ENCODE measurements at places on chromosomes 4 and X.

GRCh38 chr4:64368741-64369140 lies 40.5 kb downstream of the TECRL start:
- DNase-seq: no peak

DNA sequence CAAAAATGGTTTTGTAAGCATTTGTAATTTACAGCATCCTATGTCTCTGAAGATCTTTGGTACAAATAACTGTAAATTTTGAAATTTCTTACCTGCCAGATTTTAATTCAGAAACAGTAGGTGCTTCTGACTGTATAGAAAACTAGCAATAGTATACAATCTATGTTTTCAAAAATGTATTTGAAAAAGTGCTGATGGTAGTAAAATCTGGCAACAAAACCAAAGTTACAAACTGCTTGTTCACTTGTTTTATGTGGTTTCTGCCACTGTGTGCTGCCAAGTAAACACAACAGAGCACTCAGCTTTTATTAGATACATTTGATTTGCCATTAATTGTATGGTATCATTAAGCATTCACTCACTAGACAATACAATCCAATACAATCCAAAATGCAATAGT lies 206.1 kb downstream of the CPE start:
- no peak for DNase-seq

DNA sequence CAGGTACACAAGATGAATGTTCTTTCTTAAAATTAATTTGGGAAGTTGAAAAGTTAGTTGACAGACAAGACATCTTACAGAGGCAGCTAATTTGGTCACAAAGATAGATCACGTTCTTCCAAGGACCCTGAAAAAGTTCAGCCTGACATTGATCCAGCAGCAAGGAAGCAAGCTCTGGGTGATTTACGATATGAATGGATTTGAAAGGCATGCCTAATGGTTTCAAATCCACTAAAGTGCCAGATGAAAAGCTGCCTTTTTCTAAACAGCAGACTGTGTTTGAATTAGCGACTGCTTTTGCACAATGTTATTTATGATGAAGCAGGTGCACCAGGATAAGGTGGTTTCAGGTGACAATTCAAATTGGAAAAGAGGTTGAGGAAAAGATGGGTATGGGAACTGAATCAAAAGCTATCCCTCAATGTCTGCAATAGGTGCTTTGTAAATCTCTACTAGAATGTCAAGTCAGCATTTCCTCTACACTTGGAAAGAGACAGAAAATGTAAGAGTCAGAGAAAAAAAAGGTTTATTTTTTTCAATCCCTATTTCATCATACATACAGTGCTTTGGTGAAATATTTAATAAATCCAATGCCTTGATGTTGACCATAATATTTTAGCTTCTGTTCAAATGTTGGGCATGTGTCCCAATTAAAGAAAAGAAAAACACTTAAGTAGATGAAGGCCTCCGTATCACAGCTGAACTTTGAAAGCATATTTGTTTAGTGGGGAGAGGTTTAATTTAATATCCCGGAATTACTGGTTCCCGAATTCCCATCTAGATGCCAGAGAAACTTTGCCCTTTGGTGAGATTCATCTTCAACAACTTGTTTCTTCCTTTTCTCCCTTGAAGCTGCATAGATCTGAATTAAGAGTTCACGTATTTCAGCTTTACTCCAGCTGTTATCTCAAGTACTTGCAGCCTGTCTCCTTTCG lies 6.0 kb downstream of the RASGEF1B start:
- peak; percentile 18 for DNase-seq

DNA sequence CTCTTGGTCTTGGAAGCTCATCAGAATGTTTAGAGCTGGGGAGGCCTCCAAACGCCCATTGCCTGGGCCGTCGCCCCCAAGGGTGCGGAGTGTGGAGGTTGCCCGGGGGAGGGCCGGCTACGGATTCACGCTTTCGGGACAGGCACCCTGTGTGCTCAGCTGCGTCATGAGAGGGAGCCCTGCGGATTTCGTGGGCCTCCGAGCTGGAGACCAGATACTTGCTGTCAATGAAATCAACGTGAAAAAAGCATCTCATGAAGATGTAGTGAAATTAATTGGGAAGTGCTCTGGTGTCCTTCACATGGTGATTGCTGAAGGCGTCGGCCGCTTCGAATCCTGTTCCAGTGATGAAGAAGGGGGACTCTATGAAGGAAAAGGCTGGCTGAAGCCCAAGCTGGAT lies 23.3 kb downstream of the RGS12 start:
- no peak for DNase-seq

DNA sequence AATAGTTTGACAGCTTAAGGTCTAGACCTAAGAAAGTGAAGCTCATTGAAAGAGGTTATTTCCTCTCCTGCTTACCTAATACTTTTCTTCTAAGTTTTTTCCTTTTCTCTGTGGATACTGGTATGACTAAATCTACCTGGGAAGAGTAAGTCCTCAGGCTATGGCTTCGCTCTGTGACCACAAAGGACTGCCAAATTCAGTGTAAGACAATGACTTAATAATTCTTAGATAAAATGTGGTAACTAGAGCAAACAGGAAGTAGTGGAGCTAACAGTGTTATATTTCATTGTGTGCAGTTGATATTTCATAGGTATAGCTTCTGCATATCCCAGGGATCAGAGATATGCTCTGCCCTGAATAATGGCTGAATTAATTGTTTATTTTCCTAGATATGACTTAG lies 418.9 kb downstream of the CCSER1 start:
- DNase-seq: no peak

DNA sequence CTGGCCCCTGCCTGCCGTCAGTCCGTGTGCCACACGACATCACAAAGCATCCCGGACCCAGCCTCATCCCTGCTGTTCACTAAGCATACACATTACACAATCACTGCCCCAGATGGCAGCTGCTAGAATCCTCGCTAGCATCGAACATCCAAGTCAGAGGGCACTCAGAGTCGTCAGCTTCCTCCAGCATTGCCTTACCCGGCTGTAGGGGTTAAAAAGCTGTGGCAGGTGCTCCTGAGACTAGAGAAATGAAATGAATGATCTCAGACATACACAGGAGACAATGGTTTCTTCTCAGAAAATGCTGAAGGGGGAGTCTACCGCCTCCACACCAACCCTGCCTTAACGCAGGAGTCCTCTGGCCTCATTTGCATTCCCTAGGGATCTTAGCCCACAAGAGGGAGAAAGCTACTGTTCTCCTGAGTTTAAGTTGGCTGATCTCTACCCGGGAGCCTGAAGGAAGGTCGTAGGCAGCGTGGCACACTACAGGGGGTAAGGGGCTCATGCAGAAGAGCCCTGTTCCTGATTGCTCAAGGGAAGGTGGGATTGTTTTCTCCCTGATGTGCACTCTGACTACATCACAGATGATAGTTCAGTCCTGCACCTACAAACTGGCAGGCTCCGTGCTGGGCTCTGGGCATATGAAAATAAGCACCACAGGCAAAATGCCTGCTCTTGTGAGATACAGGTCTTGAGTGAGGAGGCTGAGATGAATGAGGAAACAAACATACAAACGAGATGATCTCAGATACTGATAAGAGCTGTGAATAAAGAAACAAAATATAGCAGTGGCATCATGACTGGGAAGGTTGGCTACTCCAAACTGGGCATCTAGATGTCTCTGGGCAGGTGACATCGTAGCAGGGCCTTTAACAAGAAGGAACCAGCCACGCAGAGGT lies 2.6 kb upstream of the KIAA0232 start:
- DNase-seq: peak; percentile 71

GRCh38 chr4:172826861-172827260 lies 341.8 kb upstream of the GALNT7 start:
- peak; percentile 58 for DNase-seq

GRCh38 chr4:183588169-183588675 lies 70.8 kb downstream of the RWDD4 start:
- DNase-seq: no peak

- DNase-seq: no peak
These were observed 576.8 kb upstream of the SMIM31 start for GRCh38 chr4:164177153-164177552.

- DNase-seq: no peak
These were observed 457 bp downstream of the TFE3 start for GRCh38 chrX:49042581-49043219.

GRCh38 chr4:138609943-138610350 lies 367.8 kb upstream of the SLC7A11 start:
- DNase-seq: no peak

- peak; percentile 19 for DNase-seq
These were observed 286.1 kb upstream of the STS start for GRCh38 chrX:6861456-6861855.

- DNase-seq: no peak
These were observed 301.7 kb upstream of the DIPK2B start for GRCh38 chrX:45502396-45502795.
